ENCODE measurements at places on chromosomes 2 and 18. TPM values are rescaled to one million over a fixed set of nuclear protein-coding genes. Genes with fewer than 3 reads are reported as not detected.

The HSBP1L1 gene
- total RNA-seq: 11.5 TPM

The RAB27B gene
- 4.8 TPM for total RNA-seq

The MLPH gene
- total RNA-seq: not detected

The CDK5R2 gene
- not detected for total RNA-seq

The RAB12 gene
- 13.5 TPM for total RNA-seq

The DLX2 gene
- not detected for total RNA-seq

The INHBB gene
- not detected for total RNA-seq

The SMYD1 gene
- not detected for total RNA-seq

The ALK gene
- total RNA-seq: not detected

The TMX3 gene
- 66.1 TPM for total RNA-seq

The CCDC178 gene
- not detected for total RNA-seq

The EVX2 gene
- total RNA-seq: not detected

The PARD3B gene
- 0.77 TPM for total RNA-seq

The C2orf78 gene
- not detected for total RNA-seq

The OXER1 gene
- not detected for total RNA-seq

The TCF4 gene
- total RNA-seq: 1.7 TPM

The PLGLB2 gene
- total RNA-seq: 2.7 TPM

The GBX2 gene
- total RNA-seq: not detected

The IL1RL1 gene
- total RNA-seq: not detected

The SMYD5 gene
- total RNA-seq: 16.5 TPM

The SMAD7 gene
- total RNA-seq: 19.5 TPM

The MGAT4A gene
- total RNA-seq: 109 TPM

Data from activated CD4-positive, alpha-beta T cell treated with anti-CD3 and anti-CD28 coated beads, Interleukin-2, amount 10 ng/mL, durations not matched to agents 7 days and 5 days (primary cell).